ENCODE measurements at places on chromosomes 4 and X. TPM values are rescaled to one million over a fixed set of nuclear protein-coding genes. Genes with fewer than 3 reads are reported as not detected.

The ARX gene
- not detected for polyA plus RNA-seq

The NSG1 gene
- polyA plus RNA-seq: not detected

The CPE gene
- 0.09 TPM for polyA plus RNA-seq

The WAS gene
- polyA plus RNA-seq: 38.0 TPM

The KLF8 gene
- polyA plus RNA-seq: 1.5 TPM

The PCYT1B gene
- polyA plus RNA-seq: not detected

The PCDH11X gene
- not detected for polyA plus RNA-seq

The CXCL1 gene
- 5.6 TPM for polyA plus RNA-seq

The TLL1 gene
- not detected for polyA plus RNA-seq

The NOX1 gene
- not detected for polyA plus RNA-seq

The ARHGAP36 gene
- polyA plus RNA-seq: not detected

The RS1 gene
- not detected for polyA plus RNA-seq

The KLKB1 gene
- not detected for polyA plus RNA-seq

The CENPU gene
- 1.6 TPM for polyA plus RNA-seq

The DCAF12L2 gene
- polyA plus RNA-seq: not detected

The AFM gene
- polyA plus RNA-seq: not detected

The CENPE gene
- polyA plus RNA-seq: 0.17 TPM

The SPARCL1 gene
- not detected for polyA plus RNA-seq

The HSFX4 gene
- not detected for polyA plus RNA-seq

The CXCL11 gene
- polyA plus RNA-seq: 0.25 TPM

The SPOCK3 gene
- 1.9 TPM for polyA plus RNA-seq

The TRO gene
- not detected for polyA plus RNA-seq

All from CD14-positive monocyte (primary cell).